Stimulated activated CD4-positive, alpha-beta T cell treated with anti-CD3 and anti-CD28 coated beads, TNF-alpha, amount 100 ng/mL, for 1 hour (primary cell): ENCODE measurements at places on chromosomes 1 and 21.

DNA sequence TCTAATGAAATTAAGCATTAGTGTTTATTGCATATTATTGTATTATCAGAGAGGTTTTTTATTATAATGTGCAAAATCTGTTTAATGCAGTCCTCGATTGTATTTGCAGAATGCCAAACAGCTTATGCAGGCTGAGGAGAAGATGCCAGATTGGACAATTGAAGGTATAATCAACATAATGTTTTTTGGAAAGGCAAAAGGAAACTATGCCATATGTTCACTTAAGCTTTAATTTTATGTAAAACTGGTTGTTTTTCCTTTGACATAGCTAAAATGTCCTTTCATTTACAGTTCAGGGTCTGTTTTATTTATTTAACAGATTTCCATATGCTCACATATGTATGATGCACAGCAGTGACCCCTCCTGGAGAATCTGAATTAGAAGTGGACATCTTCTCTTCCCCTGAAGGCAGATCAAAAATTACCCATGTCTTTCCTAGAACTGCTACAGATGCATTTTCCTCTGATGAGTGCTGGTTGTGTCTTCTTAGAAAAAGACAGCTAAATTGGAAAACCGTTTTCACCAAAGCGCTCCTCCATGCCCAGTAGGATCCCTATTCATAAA lies 143.5 kb upstream of the USH2A start:
- DNase-seq, result no peak

GRCh38 chr1:150221552-150221951 lies 14.4 kb downstream of the ANP32E start:
- DNase-seq, result no peak

- DNase-seq, result no peak
Measured at GRCh38 chr1:48530727-48531351, 58.8 kb upstream of the SPATA6 start.

DNA sequence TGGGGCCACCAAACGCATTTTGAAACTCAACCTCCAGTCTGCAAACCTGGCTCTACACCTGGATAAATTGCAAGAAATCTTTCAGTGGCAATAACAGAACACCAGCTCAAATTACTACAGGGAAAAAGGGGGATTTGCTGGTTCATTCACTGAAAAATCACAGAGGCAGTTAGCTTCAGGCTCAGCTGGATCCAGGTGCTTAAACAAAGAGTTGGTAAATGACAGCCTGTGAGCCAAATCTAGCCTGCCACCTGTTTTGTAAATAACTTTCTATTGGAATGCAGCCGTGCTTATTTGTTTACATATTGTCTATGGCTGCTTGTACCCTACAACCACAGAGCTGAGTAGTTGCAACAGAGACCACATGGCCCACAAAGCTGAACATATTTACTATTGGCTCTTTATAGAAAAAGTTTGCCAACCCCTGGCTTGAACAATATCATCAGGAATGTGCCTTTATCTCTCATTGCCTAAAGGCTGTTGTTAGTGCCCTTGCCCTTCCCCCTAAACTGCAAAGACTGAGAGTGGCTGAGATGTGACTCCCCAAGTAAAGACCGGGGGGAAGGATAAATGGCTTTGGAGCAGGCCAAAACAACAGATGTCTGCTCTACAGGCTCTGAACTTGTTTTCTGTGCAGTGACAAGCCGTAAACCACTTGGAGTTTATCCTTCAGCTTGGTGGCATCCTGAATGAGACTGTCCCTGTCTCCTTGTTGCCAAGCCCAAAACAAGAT lies 21.5 kb upstream of the PTPRF start:
- no peak for DNase-seq

DNA sequence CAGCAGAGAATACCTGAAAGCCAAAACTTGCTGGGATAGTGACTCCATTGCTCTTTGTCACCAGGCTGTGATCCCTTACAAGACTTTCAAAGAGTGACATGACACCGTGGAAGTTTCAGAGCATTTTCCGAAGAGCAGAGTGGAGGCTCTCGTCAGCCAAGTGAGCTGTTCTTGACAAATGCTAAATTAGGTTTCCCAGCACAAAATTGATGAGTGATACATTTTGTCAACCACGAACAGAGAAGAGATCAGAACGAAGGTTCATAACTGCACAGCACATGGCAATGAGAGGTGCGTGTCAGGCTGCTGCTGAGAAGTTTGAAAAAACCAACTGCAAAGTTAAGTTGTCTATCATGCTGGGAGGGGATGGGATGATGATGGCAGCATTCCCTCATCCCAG lies 184.4 kb upstream of the C1orf174 start:
- no peak for DNase-seq

- no peak for DNase-seq
Measured at GRCh38 chr1:13593511-13594131, 10.0 kb downstream of the PDPN start.

DNA sequence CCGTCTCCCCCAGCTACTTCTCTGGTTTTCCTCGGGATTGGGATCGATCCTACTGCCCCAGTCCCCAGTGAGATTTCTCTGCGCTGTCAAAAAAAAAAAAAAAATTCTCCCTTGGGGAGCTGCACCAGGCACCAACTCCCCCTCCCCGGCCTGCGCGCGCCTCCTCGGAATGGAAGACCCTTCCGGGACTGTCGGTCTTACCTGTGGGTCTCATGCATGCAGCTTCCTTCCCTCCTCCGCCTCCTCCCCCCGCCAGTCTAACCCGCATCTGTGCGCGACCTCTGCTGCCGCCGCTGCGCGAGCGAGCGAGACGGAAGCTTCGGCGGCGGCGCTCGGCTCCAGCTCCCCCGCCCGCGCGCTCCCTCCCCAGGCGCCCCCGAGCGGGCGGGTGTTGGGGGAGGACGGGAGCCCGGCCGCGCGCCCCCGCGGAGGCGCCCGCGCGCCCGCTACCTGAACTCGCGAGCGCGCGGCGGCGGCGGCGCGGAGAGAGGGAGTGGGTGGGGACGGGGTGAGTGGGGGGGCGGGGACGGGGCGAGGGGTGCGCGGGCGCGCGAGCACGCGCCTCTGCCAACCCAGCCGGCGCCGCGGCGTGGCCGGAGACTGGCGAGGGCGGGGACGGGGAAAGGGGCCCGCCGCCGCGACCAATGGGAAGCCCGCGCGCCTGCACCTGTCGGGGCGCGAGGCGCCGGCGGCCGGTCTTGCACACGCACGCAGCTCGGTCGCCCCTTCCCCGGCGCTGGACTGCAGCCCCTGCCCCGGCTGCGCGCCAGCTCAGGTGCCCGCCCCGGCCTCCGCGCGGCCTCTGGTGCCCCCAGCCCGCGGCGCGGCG lies at the start of gene SUSD4:
Gene SUSD4 (minus strand): TSS at position 321 of the 829 bp plus-strand sequence. CDS start 751 bp downstream, outside the sequence.
- peak; percentile 23 for DNase-seq

- DNase-seq, result peak; percentile 45
Measured at GRCh38 chr1:42035205-42035829, 116.6 kb upstream of the HIVEP3 start.
